ENCODE measurements at places on chromosomes 13 and 19.

DNA sequence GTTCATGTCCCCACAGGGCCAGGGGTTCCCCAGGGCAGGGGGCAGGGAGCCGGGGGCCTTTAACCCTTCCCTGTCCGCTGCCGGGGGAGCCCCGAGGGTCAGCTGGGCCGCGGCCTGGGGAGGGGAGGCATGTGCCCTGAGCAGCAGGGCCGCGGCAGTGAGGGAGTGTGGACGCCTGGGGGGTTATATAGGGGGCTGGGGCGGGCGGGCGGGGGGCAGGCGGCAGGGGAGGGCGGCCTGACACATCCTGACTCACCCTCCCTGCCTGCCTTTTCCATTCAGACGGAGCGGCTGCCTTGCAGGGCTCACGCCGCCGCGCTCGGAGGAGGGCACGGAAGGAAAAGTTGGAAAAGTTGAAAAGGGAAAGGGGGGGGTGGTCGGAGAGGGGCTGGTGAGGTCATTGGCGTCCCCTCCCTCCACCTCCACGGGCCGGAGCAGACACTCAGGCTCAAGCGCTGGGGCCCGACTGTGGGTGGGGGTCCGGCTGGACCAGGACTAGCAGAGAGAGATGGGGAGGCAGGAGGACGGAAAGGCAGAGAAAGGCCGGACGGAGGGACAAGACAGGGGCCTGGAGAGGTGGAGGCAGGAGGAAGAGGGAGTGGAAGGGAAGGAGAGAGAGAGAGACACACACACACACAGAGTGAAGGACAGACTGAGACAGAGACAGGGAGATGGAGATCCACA, at the start of gene IL11:
Gene IL11 (minus strand): TSS at position 159 of the 684 bp plus-strand sequence. CDS start 153 bp downstream, at position 6.
- no peak for DNase-seq

GRCh38 chr19:40921005-40921897, 39.2 kb upstream of the CYP2A7 start:
- DNase-seq, result no peak

GRCh38 chr19:48258350-48258749, 2.6 kb upstream of the CARD8 start:
- DNase-seq, result no peak

- DNase-seq, result peak; percentile 84
Observed at GRCh38 chr13:24160458-24161009, at the start of gene SPATA13. Gene SPATA13, plus strand, starts transcription at chr13:24160720. Its CDS starts 62,210 bp downstream, at chr13:24222930.

GRCh38 chr13:24066405-24067295, 93.9 kb upstream of the SPATA13 start:
- no peak for DNase-seq

DNA sequence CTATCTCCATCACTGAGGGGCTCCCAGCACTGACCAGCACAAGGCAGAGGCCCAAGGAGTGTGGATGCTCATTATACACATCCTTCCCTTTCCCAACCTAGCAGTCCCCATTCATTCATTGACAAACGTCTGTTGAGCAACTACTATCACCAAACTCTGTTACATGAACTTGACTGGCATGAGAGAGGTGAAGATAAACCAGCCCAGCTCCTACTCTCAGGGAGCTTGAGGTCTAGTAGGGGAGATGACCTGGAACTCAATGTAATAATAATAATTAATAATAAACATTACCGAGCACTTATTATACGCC, 8.9 kb upstream of the CEACAM16 start:
- no peak for DNase-seq

GRCh38 chr19:41553804-41554203, 22.2 kb upstream of the CEACAM21 start:
- no peak for DNase-seq

DNA sequence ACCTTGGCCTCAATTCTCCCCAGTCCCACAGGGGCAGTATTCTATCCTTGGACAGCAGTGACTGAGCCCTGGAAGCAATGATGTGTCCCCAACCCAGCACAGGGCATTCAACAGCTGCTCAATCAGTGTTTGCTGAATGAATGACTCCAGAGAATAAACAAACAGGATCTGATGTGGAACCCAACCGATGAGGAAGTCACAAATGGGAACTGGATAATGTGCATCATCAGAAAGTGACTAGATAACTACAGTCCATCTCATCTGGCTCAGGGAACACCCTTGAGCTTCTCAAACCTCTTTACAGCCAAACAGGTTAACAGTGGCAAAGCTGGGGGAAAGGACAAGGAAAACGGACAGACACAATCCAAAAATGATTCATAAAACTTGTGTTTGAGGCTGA, 8.2 kb downstream of the SLC25A30 start:
- DNase-seq, result no peak

DNA sequence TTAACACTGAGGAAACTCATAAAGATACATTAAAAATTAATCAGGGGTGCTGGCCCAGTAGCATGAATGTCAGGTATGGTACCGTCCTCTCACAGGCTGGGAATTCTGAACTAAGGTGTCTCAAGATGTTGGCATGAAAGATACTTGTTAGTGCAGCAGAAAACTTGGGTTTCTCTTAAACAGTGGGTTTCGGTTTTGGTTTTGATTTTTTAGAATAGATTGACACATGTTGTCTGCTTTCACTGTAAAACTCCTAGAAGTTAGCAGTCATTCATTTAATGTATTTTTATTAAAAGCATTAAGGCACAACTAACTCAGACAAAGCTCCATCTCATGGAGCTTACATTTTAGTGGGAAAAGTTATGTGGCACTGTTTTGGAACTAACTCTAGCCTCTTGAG, 3.5 kb upstream of the OBI1 start:
- no peak for DNase-seq

DNA sequence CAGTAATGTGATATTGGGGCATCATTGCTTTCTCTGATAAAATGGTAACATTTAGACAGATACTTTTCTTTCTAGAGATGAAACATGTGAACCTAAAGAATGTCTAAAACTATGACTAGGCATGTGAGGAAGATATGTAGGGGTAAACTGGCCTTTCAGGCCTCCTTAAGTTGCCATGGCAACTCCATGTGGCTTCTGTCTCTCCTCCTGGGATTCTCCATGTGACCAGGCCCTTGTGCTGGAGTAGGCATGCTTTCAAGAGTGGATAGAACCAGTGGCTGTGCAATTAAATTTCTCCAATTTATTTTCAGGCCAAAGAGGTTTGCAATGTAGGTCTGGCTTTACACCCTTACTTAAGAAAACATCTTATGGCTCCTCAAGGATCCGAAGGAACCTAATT, 130.8 kb downstream of the OLFM4 start:
- no peak for DNase-seq

- DNase-seq, result peak; percentile 62
Observed at GRCh38 chr13:36432106-36432544, at the start of gene CCNA1. Gene CCNA1, plus strand, starts transcription at chr13:36432495. Its CDS starts 562 bp downstream, at chr13:36433057.

GRCh38 chr13:36822785-36823184, 3.8 kb downstream of the RFXAP start:
- DNase-seq, result no peak

DNA sequence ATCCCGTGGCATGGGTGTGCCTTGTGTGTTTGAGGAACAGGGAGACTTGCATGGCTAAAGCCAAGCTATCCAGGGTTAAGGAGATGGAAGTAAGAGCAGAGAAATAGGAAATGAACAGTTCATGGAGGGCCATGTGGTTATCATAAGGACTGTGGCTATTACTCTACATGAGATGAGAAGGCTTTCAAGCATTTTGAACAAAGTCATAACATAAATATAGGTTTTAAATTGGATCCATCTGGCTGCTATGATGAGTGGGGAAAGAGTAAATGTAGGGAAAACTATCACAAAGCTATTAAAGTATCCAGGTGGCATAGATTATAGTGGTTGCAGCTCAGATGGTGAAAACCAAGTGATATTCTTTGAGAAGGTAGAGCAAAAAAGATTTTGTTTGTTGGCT, 184.1 kb downstream of the PCDH17 start:
- DNase-seq, result no peak

DNA sequence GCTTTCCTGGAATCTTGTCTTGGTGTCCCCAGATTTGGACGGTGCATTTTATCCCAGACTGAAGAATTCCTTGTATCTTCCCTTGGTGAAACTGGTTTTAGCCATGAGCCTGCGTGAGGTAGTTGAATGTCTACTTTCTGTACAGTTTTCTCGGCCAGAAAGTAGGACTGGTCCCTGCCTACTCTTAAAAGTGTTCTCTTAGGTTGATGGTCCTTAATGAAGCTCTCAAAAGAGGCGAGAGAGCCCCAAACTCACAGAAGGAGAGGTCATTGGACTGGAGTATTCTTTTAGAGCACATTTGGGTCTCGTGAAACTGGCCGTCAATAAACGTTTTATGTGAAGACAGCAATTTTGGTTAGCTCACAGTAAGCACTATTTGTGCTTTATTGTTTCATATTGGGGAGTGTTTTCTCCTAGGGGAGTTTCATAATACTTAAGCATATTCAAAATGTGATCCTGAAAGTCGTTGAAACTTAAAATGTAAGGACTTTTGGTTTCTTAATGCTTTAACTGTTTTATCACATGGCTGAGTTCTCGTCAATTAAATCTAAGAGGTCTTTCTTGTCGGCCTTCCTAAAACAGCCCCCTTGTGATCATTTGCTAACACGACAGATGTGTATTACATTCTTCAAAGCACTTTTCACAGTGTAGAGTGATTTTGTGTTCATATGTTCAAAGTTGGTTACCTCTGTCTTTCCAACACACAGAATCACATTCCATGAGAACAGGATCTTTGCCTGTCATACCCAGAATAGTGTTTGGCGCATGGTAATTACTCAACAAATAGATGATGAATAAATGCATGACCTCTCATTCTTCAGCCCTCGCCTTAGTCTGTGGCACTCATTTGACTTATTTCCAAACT, 889 bp downstream of the GTF2F2 start:
- no peak for DNase-seq

Measured in NCI-H2081 (cell line).